Pulmonary artery endothelial cell (primary cell): ENCODE measurements at places on chromosomes 2 and 18. TPM values are rescaled to one million over a fixed set of nuclear protein-coding genes. Genes with fewer than 3 reads are reported as not detected.

DNA sequence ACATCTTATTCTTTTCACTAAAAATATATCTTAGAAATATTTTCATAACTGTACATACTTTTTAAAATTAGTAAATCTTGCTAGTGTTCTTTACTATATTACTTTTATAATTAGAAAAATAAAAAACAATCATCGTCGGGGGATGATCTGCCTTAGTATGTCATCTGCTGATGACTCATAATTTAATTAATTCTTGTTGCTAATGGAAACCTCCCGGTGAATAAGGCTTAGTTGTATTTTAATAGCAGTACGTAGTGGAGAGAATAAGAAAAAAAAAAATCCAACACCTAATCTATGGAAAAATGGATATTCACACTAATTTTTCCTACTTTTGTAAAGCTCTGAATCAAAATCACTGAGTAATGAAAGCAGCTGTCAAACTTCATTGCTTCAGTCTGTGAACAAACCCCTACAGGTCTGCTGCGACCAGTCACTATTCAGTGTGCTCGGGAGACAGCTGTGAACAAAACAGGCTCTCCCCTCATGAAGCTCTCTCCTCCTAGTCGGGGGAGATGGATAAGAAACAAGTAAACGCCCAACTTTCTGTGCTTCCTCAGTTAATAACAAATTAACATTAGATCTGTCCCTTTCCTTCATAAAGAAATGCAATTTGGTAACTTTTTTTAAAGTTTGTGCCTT lies 97.4 kb upstream of the UPP2 start:
- DNase-seq: no peak

- no peak for DNase-seq
These were observed 30.1 kb downstream of the ARHGAP28 start for GRCh38 chr18:6759579-6759978.

GRCh38 chr2:12045864-12046291 lies 299.4 kb downstream of the LPIN1 start:
- no peak for DNase-seq

Gene UGT1A10
- total RNA-seq: not detected in 2 replicates

- no peak for DNase-seq
These were observed 33.8 kb downstream of the TEX51 start for GRCh38 chr2:126932529-126932928.

DNA sequence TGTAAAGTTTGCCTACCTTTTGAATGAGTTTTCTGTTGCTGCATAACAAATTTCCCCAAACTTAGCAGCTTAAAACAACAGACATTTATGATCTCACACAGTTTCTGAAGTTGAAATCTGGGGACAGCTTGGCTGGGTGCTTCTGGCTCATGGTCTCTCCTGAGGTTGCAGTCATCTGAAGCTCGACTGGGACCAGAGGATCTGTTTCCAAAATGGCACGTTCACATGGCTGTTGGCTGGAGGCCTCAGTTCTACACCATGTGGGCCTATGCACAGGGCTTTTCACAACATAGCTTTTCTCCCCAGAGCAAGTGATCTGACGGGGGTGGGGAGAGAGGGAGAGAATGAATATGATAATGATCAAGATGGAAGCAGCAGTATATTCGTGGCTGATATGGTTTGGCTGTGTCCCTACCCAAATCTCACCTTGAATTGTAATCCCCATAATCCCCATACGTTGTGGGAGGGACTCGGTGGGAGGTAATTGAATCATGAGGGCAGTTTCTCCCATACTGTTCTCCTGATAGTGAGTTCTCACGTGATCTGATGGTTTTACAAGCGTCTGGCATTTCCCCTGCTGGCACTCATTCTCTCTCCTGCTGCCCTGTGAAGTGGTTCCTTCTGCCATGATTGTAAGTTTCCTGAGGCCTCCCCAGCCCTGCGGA lies 3.5 kb downstream of the RALB start:
- no peak for DNase-seq

- DNase-seq: no peak
These were observed 19.5 kb upstream of the MYO1B start for GRCh38 chr2:191225690-191226089.

- no peak for DNase-seq
These were observed 154.0 kb upstream of the MAP3K20 start for GRCh38 chr2:172921532-172922236.

Gene DYNAP
- total RNA-seq: not detected in 2 replicates

GRCh38 chr2:208490492-208490891 lies 83.9 kb downstream of the PTH2R start:
- DNase-seq: no peak

GRCh38 chr2:109609352-109610024 lies 4.3 kb downstream of the SEPTIN10 start:
- DNase-seq: no peak

DNA sequence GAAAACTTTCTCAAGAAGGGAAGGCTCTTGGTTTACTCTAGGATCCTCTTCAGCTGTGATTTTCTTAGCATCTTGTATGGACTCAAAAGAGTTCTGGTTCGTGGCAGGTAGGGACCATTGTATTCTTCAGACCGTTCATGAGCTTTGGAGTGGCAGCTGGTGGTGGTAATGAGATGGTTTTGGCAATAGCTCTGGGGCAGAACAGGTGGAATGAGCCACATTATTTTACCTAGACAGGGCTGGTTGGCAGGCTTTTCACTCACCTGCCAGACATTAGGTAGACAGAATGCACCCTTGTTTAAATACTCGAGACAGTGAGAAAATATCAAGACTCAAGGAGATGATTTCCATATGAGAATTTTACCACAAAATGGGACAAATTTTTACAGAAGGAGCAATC lies 26.2 kb upstream of the MGAT5 start:
- no peak for DNase-seq

DNA sequence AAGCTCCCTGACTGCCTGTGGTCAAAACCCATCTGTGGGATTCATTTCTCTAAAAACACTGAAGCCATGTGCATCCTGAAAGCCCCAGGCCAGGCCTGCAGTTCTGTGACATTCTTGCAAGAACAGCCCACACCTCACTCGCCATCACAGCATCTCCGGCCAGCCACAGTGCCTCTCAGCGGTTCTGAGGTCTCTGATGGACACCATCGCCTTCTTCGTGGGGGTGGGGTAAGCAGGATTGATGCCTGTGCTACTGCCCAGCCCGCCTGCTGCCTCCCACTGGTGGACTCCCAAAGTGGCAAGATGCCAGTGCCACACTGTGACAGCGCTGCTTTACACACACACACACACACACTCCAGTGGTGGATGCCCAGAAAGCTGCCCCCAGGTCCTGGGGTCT lies 5.2 kb upstream of the PRLH start:
- no peak for DNase-seq

Gene CHAC2
- 8.8 and 16.6 TPM in 2 replicates for total RNA-seq

- no peak for DNase-seq
These were observed 32.3 kb upstream of the SALL3 start for GRCh38 chr18:78947291-78947690.

DNA sequence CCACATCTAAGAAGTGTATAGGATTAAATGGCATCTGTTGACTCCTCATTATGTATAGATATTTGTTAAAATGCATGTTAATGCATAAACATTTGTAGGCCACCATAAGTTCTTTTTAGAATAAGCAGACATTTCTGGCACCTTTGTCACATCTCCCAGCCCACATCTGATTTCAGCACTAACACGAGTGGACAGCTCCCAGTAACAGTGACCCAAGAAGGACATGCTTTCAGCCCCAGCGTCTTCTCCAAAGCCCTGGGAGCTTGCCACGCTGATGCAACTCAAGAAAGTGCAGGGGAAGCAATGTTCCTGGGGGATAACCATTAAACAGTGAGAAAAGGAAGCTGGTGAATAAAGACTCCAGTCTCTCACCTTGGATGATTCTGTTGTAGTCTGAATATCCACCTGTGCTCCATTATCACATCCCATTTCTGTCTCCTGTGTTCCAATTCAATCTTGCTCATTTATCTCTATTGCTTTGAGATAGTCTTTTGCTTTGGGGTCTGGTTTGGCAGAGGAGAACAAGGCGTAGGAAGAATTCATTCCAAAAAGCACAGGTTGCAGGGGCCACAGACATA lies 182.6 kb upstream of the THSD7B start:
- no peak for DNase-seq

DNA sequence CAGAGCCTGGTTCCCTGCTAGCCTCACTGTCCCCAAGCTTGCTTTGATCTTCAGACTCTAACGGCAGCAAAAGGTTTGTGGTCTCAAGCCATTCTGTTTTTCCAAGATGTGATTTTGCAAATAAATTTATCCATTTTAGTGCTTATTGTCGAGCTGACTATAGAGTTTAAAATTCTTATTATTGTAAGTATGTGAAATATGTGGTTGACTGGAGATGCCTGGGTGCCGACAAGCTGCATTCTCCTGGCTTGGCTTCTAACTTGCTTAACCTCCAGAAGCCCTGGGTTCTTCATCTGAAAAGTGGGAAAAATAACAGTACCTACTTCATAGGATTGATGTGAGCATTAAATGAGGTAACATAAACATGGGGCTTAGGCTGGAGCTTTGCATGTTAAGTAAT lies 9.9 kb upstream of the EDAR start:
- DNase-seq: no peak

GRCh38 chr18:50826027-50826426 lies 6.2 kb upstream of the MRO start:
- DNase-seq: no peak

GRCh38 chr2:170411660-170412059 lies 233.7 kb downstream of the MYO3B start:
- DNase-seq: no peak

Gene CRACDL
- total RNA-seq: 9.7 and 9.9 TPM in 2 replicates

Gene PLGLB1
- total RNA-seq: 0.26 and 0.28 TPM in 2 replicates

- DNase-seq: no peak
These were observed 34.7 kb upstream of the DLX1 start for GRCh38 chr2:172050479-172051125.

DNA sequence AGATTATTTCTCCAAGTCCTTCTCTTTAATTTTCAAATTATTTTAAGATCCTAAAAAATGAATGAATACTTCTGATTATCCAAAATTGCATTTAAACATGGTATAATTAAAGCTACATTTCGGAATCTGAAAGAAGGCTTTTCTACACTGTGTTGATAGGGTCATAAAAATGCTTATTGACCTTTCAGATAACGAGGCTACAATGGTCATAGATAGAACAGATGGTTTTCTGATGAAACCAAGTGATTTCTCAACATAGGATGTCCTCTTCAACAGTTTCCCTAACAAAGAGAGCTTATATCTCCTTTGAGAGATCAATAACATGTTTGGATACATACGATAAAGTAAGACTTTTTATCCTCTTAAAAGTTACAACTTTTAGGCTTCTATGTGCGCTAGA lies 201.1 kb downstream of the PTH2R start:
- no peak for DNase-seq

- DNase-seq: no peak
These were observed 137.7 kb downstream of the THNSL2 start for GRCh38 chr2:88307817-88308216.

Gene MOCOS
- total RNA-seq: 0.79 and 1.3 TPM in 2 replicates

DNA sequence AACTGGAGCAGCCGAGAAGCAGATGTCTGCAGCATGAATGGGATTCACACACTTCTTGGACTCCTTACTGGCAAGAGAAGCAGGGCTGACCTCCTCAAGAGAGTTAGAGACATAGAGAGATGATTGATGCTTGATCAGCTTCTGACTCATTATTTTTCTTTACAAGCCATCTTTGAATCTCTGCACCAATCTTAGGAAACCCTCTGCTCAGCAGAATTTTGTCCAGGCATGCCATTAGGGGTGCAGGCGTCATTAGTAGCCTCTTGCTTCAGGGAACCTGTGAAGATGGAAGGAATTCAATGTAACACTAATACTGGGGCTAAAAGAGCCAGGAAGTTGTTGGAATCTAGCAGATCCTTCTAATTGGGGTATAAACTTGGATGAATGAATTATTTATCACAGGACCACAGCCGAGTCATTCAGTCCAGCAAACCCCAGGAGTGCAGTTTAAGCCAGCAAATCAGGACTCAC lies 151.8 kb downstream of the MGAT5 start:
- DNase-seq: no peak

GRCh38 chr2:181374781-181375675 lies 82.2 kb upstream of the ITGA4 start:
- no peak for DNase-seq

GRCh38 chr2:230172852-230173251 lies 46.9 kb downstream of the SP110 start:
- DNase-seq: no peak

GRCh38 chr2:230258483-230258882 lies 32.9 kb downstream of the SP140 start:
- peak; percentile 5 for DNase-seq

DNA sequence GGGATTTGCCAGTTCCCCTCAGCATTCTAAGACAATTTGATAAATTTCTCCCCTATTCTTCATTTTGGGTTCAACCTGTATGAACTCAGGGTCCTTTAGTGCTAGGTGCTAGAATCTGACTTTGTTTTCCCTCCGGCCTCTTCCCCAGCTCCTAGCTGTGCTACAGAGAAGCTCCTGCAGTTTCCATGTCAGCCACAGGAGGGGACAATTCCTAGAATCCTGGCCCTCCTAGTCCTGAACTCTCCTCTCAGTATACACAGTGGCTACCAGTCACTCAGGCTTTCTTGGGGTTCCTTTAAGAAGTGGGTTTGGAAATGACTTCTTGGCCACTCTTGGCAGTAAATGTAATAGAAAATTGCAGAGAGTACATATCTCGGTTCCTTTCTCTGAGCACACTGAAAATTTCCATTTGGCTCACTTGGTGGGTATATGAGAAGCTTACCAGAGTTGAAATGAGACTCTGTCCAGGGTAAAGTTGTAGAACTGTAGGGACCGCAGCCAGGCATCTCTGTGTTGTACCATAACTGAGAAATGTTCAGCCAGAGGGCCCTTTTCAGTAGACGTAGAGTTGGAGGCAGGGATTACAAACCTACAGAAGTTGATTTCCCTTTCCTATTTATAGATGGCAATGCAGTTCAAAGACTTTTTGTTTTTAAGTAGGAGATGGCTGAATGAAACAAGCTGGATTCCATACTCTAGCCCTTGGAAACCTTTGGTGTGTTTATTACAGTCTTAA lies 5.0 kb upstream of the CHST10 start:
- no peak for DNase-seq

GRCh38 chr2:134897932-134898331 lies 20.7 kb upstream of the CCNT2 start:
- DNase-seq: no peak

GRCh38 chr18:36568487-36568886 lies 260.3 kb downstream of the TPGS2 start:
- no peak for DNase-seq

GRCh38 chr2:190864375-190864774 lies 16.2 kb upstream of the GLS start:
- DNase-seq: no peak

DNA sequence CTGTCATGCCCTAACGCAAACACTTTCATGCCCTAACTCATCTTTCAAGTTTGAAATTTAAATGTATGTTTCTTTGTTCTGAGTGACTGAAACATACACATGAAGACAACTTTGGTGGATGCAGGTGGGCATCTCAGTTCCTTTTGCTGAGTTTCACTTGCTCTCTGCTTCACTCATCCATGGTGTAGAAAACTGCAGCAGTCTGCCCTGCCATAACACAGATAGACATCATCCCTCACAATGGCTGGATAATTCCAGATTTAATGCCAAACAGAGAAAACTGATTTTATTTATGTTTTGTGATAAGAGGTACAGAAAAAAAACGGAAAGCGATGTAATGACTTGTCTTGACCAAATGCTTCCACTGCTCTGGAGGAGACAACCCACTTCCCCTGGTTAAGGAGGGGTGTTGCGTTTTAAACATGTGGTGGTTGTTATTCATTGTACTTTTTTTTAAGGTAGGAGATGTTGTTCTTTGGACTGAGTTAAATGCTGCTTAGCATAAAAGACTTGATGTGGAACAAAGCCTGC lies 70.4 kb downstream of the RHBDD1 start:
- DNase-seq: no peak
